ENCODE measurements at places on chromosomes 3 and 15. TPM values are rescaled to one million over a fixed set of nuclear protein-coding genes. Genes with fewer than 3 reads are reported as not detected.

PRR20G gene
- not detected for total RNA-seq

DNA sequence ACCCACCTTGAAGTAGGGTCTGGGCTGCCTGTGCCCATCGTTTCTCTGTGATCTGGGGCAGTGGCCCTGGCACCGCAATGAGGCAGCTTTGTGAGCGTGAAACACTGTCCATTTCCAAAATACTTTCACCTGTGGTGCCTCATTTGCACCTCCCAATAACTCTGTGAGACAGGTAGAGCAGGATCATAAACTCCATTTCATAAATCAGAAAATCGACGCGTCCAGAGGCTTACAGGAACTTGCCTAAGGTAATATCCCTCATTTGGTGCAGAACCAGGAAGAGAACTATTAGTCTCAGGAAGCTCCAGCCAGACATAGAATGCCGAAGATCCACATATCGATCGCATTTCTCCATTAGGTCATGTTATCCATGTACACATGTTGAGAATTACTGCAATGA, 38.2 kb upstream of the SEMA4B start:
- peaks cover 21% of the 10 kb centered on the region for H3K4me1 ChIP-seq
- H3K36me3 ChIP-seq = no peaks in the 10 kb centered on the region
- no peak for DNase-seq
- no peak overlapping the region for H3K4me3 ChIP-seq
- H3K27ac ChIP-seq = no peak overlapping the region

GRCh38 chr15:79858469-79858868, 38.3 kb downstream of the MTHFS start:
- H3K4me1 ChIP-seq = peaks cover 16% of the 10 kb centered on the region
- no peak overlapping the region for H3K27ac ChIP-seq
- DNase-seq = no peak
- H3K4me3 ChIP-seq = no peak overlapping the region
- no peaks in the 10 kb centered on the region for H3K27me3 ChIP-seq

GRCh38 chr15:99042892-99043291, 35.3 kb upstream of the PGPEP1L start:
- H3K27me3 ChIP-seq = peaks cover 30% of the 10 kb centered on the region
- no peak for DNase-seq
- H3K36me3 ChIP-seq = no peaks in the 10 kb centered on the region
- H3K4me1 ChIP-seq = no peaks in the 10 kb centered on the region

GRCh38 chr3:179455954-179456353, 4.7 kb upstream of the GNB4 start:
- H3K4me3 ChIP-seq = no peak overlapping the region
- peaks cover 53% of the 10 kb centered on the region for H3K27me3 ChIP-seq
- H3K27ac ChIP-seq = no peak overlapping the region
- H3K36me3 ChIP-seq = no peaks in the 10 kb centered on the region
- no peak for DNase-seq
- peaks cover 6% of the 10 kb centered on the region for H3K4me1 ChIP-seq

DNA sequence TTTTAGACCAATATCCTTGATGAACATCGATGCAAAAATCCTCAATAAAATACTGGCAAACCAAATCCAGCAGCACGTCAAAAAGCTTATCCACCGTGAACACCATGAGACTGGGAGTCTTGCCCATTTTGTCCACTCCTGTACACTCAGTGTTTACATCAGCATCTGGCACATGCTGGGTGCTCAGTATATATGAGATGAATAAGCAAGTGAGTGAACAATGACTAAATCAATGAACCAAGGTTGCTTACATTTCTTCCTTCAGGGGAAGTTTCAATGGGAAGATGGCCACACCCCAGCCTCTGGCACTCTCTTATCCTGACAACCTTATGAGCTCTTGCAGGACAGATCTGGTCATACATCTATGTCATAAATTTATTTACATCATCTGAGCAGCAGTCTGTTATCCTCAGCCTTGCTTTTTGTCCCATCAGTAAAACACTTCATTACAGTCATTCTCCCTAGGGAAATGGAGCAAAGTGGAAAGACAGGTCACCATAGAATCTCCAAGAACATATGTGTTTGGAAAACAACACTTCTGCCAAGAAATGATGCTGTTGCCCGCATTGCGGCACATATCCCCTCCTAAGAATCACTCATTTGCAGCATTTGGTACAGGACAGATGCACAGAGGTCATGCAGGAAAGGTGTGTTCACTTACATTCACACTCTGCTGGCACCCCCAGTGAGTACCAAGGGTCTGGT, 171.8 kb upstream of the EIF1B start:
- H3K4me3 ChIP-seq = no peak overlapping the region
- no peaks in the 10 kb centered on the region for H3K4me1 ChIP-seq
- peaks cover 4% of the 10 kb centered on the region for H3K36me3 ChIP-seq
- no peak overlapping the region for H3K27ac ChIP-seq
- no peaks in the 10 kb centered on the region for H3K27me3 ChIP-seq

COL8A1 gene
- total RNA-seq = 0.18 TPM

DNA sequence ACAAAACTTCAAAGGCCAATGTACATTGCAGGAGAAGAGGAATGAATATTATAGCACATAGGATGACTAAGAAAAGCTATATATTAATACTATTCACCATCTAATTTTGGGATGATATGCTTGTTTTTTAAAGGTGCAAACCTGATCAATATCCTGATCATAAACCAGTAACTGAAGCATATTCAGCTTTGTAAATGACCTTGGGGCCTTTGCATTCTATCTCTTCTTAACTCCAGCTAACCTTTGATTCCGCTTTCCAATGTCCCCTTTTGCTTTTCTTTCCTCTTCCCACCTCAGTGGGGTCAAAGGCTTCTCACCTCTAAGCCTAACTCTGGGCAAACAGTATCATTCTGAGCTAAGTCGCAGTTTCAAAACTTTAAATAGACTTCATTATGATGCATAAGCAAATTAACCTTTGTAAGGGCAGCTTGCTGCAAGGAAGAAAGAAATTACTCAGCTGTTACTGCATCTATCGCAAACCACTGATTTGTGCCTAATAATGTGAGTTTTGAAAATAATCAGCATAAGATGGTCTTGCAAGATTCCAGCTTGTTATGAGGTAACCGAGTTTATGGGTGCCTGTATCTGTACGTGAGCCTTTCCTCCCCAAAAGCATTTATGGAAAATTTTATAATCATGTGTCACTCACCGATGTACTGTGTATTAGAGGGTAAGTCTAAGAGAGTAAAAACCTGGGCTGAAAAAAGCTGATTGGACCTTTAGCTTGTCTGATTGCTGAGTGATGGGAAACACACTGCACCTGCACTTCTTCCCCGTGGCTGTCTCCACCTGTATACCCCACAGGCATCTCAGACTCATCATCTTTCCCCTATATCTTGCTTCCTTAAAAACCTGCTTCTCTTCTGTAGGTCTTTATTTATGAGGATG, 116.8 kb downstream of the TPRG1 start:
- no peak for DNase-seq
- peaks cover 11% of the 10 kb centered on the region for H3K27me3 ChIP-seq
- peaks cover under 1% of the 10 kb centered on the region for H3K4me1 ChIP-seq
- no peak overlapping the region for H3K4me3 ChIP-seq

- H3K36me3 ChIP-seq = no peaks in the 10 kb centered on the region
- no peak overlapping the region for H3K27ac ChIP-seq
- peak; percentile 39 for DNase-seq
- H3K4me1 ChIP-seq = peaks cover 1% of the 10 kb centered on the region
- peaks cover 8% of the 10 kb centered on the region for H3K27me3 ChIP-seq
These were observed 69.5 kb downstream of the C3orf38 start for GRCh38 chr3:88219138-88219792.

- no peak overlapping the region for H3K27ac ChIP-seq
- no peaks in the 10 kb centered on the region for H3K4me1 ChIP-seq
- H3K4me3 ChIP-seq = no peak overlapping the region
- H3K27me3 ChIP-seq = no peaks in the 10 kb centered on the region
- H3K36me3 ChIP-seq = peaks cover 2% of the 10 kb centered on the region
These were observed 66.2 kb downstream of the MCTP2 start for GRCh38 chr15:94297558-94297957.

MKRN3 gene
- 0.24 TPM for total RNA-seq

- peaks cover 15% of the 10 kb centered on the region for H3K36me3 ChIP-seq
- DNase-seq = no peak
- H3K27me3 ChIP-seq = no peaks in the 10 kb centered on the region
- peaks cover 4% of the 10 kb centered on the region for H3K4me1 ChIP-seq
- no peak overlapping the region for H3K4me3 ChIP-seq
These were observed 30.3 kb downstream of the SYNM start for GRCh38 chr15:99135194-99135593.

C15orf62 gene
- 1.8 TPM for total RNA-seq

- peaks cover 14% of the 10 kb centered on the region for H3K27me3 ChIP-seq
- DNase-seq = peak; percentile 84
- no peak overlapping the region for H3K4me3 ChIP-seq
- no peak overlapping the region for H3K27ac ChIP-seq
These were observed 82.6 kb downstream of the LSM3 start for GRCh38 chr3:14261229-14261628.

GRCh38 chr3:179551349-179552105, 11.2 kb upstream of the ACTL6A start:
- no peak overlapping the region for H3K27ac ChIP-seq
- H3K4me3 ChIP-seq = no peak overlapping the region
- no peak for DNase-seq
- H3K36me3 ChIP-seq = no peaks in the 10 kb centered on the region

DNA sequence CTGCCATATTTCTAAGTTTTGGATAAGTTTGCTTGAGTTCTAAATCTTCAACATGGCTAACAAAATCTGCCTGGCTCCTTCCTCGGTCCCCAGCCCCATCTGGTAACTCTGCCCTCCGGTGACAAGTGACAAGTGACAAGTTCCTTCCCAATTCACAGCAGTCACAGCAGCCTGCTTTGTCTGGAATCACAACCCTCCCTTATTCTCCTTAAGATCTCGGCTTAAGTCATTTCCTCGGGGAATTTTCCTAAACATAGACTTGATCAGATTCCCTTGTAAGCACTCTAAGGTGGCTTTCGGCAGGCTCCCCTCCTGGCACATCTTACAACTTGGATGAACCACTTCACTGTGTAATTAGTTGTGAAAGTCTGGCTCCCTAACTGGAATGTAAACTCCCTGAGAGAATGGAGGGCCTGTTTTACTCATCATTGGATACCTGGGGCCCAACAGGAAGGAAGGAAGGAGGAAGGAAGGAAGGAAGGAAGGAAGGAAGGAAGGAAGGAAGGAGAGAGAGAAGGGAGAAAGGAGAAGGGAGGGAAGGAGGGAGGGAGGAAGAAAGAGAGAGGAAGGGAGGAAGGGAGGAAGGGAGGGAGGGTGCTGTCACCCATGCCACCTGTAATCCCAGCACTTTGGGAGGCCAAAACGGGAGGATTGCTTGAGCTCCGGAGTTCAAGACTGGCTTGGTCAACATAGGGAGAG, 126.4 kb downstream of the SHQ1 start:
- DNase-seq = no peak
- no peaks in the 10 kb centered on the region for H3K27me3 ChIP-seq
- no peak overlapping the region for H3K4me3 ChIP-seq
- H3K27ac ChIP-seq = peak overlapping the region; percentile 54
- peaks cover 18% of the 10 kb centered on the region for H3K4me1 ChIP-seq

LARP6 gene
- 17.5 TPM for total RNA-seq

DNA sequence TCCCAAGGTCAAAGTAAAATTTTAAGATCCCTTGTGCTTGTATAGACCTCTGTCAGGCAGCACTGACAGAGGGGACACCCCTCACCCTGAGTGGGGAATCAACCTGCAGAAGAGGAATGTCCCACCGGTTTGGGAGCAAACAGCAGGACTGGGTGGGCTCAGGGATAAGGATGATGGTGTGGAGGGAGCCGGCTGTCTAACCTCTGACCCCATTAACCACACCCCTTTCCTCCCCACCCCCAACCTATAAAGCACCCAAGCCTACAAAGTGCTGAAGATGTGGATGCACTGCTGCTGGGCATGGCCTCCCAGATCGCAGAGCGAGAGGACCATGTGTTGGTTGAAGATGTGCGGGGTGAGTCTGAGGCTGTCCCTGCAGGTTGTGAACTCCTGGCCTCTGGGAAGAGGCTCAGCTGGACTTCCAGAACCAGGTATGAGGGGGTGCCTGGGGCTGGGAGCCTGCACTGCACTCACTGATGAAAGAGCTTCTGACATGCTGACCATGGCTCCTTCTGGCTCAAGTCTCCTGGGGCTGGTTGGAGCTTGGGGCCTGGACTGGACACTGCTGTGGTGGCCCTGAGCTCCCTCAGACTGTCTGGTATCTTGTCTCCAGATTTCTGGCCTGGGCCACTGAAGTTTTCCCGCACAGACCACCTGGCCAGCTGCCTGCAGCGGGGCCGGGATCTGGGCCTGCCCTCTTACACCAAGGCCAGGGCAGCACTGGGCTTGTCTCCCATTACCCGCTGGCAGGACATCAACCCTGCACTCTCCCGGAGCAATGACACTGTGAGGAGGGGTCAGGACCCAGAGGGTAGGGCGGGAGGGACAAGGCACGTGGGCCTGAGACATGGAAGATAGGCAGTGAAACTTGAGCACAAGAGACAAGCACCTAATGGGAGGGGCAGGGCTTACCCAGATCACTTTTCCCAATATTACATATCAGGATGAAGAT, 9.3 kb downstream of the DUOX1 start:
- no peak for DNase-seq
- no peak overlapping the region for H3K27ac ChIP-seq
- H3K36me3 ChIP-seq = peaks cover 1% of the 10 kb centered on the region
- H3K4me3 ChIP-seq = no peak overlapping the region
- peaks cover 1% of the 10 kb centered on the region for H3K4me1 ChIP-seq

DNA sequence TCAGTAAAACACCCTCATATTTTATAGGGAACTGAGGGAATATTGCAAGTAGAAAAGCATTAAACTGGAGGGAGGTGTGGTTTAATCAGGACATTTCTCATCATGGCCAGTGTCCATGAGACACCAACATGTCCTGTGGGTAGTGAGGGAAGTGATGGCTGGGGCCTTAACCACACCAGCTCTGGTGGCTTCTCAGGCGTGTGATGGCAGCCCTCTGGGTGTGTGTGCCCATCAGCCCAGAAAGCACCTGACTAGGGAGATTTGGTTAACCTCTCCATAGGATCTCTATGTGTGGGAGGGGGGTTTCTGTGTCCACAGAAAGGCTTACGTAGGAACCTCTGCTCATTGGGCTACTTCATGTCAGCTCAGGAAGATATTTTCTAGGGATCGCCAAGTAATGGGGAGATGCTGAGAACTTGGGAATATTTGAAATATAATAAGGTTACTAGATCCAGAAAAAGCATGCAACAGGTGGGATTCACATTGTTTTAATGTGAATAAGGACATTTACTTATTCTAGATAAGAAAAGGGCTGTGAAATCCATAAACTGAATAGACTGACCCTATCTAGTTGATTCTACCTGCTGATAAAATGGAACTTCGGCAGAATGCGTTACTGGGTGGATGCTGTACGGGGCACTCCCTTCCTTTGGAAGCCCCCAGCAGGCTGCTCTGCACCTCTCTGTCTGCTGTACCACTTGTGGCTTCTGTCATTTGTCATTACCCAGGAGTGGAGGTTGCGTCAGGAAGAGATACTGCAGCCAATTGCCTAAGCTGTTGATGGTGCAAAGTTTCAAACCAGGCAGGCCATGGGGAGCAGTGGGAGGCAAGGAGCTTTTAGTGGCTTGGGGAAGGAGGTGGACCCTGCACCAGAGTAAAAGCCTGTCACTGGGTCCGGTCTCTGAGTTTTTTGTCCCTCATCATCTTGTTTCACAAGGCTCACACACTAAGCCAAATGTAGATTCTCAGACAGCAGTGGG, 21.5 kb downstream of the PDHB start:
- no peaks in the 10 kb centered on the region for H3K27me3 ChIP-seq
- no peak for DNase-seq
- peaks cover 10% of the 10 kb centered on the region for H3K36me3 ChIP-seq
- H3K27ac ChIP-seq = no peak overlapping the region
- peaks cover 25% of the 10 kb centered on the region for H3K4me1 ChIP-seq

GRCh38 chr15:98649472-98650416, 1.4 kb downstream of the IGF1R start:
- DNase-seq = peak; percentile 41
- H3K4me1 ChIP-seq = peaks cover 27% of the 10 kb centered on the region
- H3K27me3 ChIP-seq = peaks cover 14% of the 10 kb centered on the region
- H3K27ac ChIP-seq = peak overlapping the region; percentile 97
- H3K36me3 ChIP-seq = no peaks in the 10 kb centered on the region

GRAMD1C gene
- total RNA-seq = 2.4 TPM

All from progenitor cell of endocrine pancreas (in vitro differentiated cells).